ENCODE measurements at places on chromosomes 6 and 20.

- DNase-seq: no peak
Observed at GRCh38 chr6:25387483-25387882, 108.3 kb downstream of the CARMIL1 start.

- DNase-seq: no peak
Observed at GRCh38 chr6:133959667-133960368, 6.8 kb downstream of the TBPL1 start.

DNA sequence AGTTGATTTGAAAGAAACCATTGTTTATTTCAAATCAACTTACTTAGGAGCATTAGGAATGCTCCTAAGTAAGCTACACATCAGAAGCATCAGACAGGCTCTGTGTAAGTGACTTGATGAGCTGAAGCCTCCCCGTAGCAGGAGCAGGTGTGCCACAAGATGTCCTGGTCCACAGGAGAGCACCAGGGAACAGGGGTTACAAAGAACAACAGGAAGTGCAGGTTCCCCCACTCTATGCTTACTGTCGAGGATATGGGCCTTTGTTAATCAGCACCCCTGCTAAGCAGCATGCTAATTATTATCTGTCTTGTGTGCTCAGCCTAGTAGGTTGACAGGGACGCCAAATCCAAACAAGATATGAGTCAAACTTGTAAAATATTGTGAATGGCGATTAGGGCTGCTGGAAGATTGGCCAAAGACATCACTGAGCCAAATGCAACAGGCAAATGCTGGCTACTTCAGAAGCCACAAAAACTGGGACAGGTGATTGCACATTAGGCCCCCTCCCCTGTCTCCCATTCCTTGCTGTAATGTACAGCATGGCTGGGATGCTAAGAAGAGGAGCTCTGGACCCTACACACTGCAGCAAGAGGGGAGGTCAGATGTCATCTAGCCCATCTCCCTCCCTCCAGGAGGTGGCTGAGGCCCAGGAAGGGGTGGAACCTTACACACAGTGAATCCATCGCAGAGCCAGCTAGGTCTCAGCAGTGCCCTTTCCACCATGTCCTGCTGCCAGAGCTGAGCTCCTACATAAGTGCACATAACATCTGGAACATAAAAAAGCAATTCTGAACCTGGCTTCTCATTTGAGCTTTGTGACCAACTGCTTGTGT lies 939 bp downstream of the TGM3 start:
- DNase-seq: no peak

DNA sequence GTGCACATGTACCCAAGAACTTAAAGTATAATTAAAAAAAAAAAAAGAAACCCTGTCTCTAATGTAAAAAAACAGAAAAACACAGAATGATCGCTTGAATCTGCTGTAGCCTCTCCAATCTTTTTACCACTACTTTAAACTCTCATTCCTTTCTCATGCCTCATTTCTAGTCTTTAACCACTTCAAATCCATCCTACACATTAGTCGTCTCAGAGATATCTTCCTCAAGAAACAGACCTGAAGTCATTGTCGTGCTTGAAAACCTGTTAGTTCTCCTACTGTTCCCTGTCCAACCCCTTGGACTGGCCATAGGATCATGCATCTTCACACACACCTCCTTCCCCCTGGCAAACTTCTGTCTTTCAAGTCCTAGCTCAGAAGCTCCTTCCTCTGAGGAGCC lies 112.1 kb upstream of the BCLAF1 start:
- no peak for DNase-seq
